ENCODE measurements at places on chromosomes 13 and 19.
A peak's percentile ranks its signal among the peaks of the same experiment; 100 is the strongest.

GRCh38 chr13:81133066-81133465 lies 792.1 kb upstream of the SPRY2 start:
- DNase-seq: no peak

- no peak for DNase-seq
Observed at GRCh38 chr13:70457474-70457873, 349.2 kb upstream of the KLHL1 start.

- no peak for DNase-seq
Observed at GRCh38 chr13:40023595-40024203, 368.2 kb downstream of the COG6 start.

GRCh38 chr13:32075170-32075851 lies 43.7 kb downstream of the FRY start:
- DNase-seq: no peak

GRCh38 chr13:51689663-51689996 lies 105.4 kb downstream of the WDFY2 start:
- DNase-seq: no peak

GRCh38 chr13:37602733-37603381 lies 4.3 kb upstream of the POSTN start:
- DNase-seq: no peak

DNA sequence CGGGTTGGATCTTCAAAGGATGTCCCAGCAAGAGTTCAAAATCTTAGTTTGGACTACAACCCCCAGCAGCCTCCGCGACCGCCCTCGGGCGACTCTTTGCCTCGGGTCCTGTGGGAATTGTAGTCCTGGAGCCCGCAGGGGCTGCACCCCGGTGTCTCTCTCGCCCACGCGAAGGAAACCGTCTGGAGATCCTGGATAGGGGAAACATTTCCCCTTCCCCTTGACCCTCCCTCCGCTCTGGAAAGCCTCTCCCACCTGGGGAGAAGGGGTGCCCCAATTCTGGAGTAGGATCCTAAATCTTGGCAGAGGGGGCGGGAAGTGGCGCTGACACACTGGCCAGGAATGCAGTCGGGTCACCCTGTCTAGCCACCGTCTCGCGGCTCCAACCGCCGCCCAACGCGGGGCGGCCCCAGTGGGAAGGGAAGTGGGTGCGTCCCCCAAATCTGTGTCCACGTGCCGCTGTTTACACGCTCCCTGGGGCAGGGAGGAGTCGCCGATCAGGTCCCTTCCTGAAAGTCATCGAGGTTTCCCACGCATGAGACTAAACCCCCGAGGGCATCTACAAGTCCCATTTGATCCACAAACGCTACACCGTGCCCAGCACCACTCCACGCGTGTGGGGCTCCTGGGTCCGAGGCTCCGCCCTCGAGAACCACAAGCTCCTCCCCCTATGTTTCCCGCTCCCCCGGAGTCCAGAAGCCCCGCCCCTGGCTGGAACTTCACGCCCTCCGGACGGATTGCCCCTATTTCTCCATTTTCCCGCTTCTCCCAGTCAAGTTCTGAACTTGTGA lies 761 bp upstream of the PPP1R13L start:
- DNase-seq: peak; percentile 70

DNA sequence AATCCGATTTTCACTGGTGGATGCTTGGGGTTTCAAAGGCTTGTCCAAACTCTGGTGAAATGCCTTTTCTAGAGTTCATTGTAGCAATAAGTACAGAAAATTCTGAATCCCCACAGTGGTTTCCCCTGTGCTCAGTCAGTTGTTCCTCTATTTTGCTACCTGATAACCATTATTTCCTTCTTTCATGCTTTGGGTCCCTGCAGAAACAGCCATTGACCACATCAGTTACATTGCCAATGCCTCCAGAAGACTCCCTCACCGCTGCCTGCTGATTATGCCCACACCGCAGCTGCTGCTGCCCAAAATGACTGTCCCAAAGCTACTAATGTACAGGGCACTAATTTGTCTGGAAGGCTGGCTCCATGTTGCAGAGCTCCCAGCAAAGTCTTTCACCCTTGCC lies 517.3 kb downstream of the KLF12 start:
- no peak for DNase-seq

- no peak for DNase-seq
Observed at GRCh38 chr13:74061926-74062595, 72.1 kb downstream of the KLF12 start.

DNA sequence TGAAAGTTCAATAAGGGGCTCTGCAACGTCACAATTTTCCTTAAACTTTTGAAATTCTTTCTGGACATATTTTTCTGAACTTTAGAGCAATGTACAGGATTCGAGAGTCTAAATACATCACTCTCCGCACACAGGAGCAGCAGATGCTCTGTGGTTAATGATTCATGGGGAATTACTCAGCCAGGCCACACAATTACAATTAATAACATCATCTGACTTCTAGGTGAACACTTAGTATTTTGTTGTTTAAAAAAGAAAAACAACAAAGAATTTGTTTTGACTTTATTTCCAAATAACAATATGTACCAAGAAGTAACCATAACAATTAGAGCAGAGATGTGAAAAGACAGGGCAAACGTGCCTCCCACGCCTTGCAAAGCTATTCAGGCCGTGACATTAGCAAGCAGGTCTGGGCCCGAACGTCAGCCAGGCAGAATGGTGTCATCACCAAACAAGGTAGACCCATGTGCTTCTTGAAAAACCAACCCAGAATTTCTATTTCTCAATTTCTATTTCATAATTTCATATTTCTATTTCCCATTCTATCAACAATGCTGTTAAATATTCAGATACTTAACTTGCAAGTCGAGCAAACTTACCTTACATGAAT lies 236.3 kb downstream of the COL4A1 start:
- DNase-seq: no peak

GRCh38 chr19:43562226-43562697 lies 13.1 kb downstream of the XRCC1 start:
- no peak for DNase-seq

GRCh38 chr19:1822210-1822609 lies 10.1 kb upstream of the ATP8B3 start:
- DNase-seq: no peak

GRCh38 chr13:45860240-45860639 lies 8.7 kb upstream of the SIAH3 start:
- DNase-seq: no peak

GRCh38 chr13:99322297-99323103 lies 15.3 kb upstream of the GPR183 start:
- no peak for DNase-seq

GRCh38 chr13:79749566-79749965 lies 268.6 kb downstream of the NDFIP2 start:
- no peak for DNase-seq

DNA sequence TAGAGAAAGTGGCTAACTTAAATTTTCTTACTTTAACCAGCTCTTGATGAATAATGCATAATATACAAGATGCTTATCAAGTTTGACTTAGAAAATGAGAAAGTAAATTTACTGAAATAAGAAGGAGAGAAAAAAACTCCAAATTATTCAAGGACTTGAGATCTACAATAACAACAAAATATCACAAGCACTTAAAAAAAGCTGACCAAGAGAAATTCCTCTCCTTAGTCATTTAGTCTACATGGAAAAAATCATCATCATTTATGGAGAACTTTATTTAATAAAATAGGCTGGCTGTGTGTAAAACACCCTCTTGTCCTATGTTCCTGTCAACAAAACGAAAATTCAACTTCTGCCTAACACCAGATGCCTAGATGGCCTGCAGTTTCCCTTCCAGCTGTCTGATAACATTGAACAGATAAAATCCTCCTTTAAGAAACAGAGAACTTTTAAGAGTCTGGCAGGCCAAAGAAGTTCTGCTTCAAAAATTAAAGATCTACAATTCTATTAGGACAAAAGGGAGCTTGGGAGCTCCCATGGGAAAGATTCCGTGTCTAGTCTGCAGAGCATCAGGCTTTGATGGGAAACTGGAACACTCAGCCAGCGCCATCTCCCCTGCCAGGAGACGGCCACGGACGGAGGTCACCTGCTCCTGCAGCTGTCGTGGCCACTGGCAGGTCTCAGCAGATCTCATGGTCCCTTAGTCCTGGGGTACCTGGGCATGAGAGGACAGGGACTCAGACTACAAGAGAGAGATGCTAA lies 37.9 kb upstream of the ATP11A start:
- DNase-seq: no peak

DNA sequence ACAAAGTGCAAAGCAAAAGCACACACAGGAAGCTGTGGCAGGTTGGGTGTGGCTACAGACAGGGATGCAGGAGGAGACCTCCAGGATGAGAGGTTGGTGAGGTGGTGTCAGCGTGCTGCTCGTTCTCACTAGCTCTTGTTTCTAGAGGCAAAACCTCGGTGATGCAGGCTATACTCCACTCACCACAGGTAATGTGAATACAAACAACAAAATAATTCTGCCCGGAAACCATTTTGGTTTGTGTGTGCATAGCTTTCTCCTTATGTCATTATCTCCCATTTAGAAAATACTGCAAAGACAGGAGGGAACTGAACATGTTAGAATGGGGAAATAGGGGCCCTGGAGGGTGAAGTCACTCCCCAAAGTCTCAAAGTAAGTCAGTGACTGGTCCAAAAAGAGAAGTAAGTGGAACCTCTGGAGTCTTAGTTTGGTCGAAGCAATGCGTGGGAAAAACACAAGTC lies 9.4 kb downstream of the LCP1 start:
- DNase-seq: no peak

DNA sequence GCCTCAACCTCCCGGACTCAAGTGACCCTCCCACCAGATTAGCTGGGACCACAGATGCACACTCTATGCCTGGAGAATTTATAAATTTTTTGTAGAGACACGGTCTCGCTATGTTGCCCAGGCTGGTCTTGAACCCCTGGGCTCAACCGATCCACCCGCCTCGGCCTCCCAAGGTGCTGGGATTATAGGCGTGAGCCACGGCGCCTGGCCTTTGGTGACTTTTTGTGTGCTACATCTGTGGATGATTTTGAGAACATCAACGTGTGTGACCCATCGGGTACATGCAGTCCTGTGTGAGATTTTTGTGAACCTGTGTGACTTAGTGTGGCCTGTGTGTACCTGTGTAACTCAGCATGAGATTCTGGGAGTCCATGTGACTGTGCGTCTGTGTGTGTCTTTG lies 8.5 kb upstream of the NFIX start:
- no peak for DNase-seq

DNA sequence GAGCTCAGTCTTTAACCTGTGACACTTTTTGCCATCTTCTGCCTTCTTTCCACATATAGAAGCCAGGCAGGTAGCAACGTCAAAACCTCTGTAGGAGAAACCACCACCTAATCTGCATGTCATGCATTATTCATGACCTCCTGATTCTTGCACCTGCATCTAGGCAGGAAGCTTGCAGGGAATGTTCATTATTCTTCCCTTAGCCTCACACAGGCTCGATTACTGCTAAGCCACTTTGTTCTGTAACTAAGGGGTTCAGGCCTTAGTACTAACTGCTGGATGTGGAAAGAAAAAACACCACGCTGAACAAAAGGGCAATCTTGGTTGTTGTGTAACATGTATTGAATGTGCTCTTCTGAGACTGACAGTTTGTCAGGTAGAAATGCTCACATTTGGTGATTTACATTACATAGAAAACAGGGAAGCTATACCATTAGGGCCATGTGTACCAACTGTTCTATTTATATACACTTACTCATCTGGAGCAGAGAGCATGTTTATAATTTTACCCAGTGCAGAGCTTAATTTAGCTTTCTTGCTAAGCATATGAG lies 366.9 kb downstream of the KLF12 start:
- no peak for DNase-seq

Data from renal cortex interstitium (tissue), 15 donors.